Mesendoderm (in vitro differentiated cells): ENCODE measurements at places on chromosomes 7 and 10.

DNA sequence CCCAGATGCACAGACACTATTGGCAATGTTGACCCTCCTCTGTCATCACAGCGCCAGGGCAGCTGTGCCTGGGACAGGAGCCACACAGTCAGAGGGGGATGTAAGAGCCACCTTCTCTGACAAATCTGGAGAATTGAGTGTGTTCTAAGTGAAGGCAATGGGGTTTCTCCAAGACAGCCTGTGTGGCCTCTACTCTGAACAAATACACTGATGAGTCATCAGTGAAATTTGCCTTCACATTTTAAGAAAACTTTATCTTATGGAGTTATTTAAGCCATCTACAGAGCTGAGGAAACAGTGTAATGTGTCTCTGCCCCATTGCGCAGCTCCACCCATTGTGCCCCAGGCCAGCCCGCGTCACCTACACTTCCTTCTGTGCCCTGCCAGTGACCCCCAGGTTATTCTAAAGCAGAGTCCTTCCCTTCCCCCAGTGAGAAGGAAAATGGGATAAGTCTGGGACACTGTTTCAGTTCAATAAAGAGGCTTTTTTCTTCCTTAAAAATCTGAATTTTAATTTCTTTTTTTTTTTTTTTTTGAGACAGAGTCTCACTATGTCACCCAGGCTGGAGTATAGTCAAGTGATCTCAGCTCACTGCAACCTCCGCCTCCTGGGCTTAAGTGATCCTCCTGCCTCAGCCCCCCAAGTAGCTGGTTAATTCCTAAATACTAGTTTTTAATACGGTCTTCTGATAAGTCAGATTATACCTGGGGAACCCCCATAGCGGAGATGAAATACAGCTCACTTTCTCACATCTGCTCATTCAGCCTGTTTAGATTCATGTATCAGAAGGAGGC lies 21.8 kb downstream of the AKR1E2 start:
- DNase-seq, result peak; percentile 14

- no peak for DNase-seq
These were observed 44.9 kb upstream of the CNPY1 start for GRCh38 chr7:155591055-155591775.

GRCh38 chr10:48651293-48651692 lies 33.4 kb upstream of the WDFY4 start:
- DNase-seq, result no peak

DNA sequence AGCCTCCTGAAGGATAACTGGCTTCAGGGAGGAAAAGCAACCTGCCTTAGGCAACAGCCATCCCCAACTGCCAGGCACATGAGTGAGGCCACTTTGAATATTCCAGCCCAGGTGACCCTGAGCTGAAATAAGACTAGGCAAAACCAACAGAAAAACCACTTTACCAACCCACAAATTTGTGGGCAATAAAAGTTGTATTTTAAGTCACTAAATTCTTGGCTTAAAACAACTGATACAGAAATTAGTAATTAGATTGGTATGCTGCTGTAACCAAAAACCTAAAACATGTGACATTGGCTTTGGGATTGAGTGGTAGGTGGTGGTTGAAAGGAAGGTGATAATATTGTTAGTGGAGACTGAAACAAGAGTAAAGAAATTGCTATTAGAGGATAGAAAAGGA lies 39.9 kb downstream of the ABCB4 start:
- DNase-seq, result no peak

GRCh38 chr7:2926120-2926895 lies 82.2 kb upstream of the GNA12 start:
- DNase-seq, result no peak

- DNase-seq, result peak; percentile 53
These were observed 55.7 kb downstream of the GSDME start for GRCh38 chr7:24701261-24702235.

- DNase-seq, result no peak
These were observed 13.8 kb downstream of the TM9SF3 start for GRCh38 chr10:96573036-96573435.

GRCh38 chr10:78044179-78044578 lies 10.5 kb downstream of the RPS24 start:
- DNase-seq, result no peak

DNA sequence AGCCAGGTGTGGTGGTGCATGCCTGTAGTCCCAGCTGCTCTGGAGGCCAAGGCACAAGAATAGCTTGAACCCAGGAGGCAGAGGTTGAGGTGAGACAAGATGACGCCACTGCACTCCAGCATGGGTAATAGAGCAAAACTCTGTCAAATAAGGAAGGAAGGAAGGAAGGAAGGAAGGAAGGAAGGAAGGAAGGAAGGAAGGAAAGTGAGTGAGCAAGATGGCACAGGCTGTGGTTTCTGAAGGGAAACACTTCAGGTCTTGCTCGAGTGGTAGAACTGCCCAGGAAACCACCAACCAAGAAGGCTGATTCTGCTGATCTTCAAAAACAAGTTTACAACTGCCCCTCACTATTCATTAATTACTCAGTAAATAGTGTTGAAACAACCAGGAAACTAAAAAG lies 45.2 kb downstream of the EZH2 start:
- no peak for DNase-seq

GRCh38 chr10:11595395-11595692 lies 16.1 kb downstream of the USP6NL start:
- DNase-seq, result peak; percentile 18

GRCh38 chr7:29854257-29854938 lies 48.1 kb downstream of the WIPF3 start:
- DNase-seq, result peak; percentile 69

DNA sequence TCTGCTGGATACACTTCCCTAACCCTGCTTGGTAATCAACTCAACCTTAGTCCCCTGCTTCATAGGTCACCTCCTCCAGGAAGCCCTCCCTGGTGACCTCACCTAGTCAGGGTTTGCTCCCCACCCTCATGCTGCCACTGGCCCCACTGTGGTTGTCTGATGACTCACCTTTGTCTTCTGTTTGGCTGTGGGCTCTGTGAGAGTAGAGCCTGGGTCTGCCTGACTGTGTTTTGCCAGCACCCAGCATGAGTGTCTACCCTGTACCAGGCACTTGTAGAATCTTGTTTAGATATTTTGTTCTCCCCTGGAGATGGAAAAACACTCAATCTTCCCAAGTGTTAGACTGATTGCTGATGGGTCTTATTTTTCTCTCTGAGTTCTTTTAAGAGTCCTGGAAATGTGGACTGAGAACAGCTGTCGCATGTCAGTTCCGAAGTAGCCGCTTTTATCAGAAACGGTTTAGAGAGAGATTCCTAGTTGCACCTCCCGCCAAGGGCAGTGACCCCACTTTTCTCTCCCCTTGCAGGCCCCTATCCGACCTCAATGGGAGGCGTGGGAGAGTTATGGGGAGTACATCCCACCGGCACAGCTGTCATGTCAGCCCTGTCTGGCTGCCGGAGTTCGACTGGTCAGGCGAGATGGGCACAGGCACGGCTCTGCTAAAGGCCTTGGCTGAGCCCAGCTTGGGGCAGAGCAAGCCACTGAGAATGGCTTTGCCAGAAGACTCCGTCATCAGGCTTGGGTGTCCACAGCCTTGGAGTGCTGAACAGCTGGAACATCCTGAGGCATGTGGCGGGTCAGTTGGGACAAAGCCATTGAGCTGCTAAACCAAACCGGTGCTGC lies 134.3 kb downstream of the GRK5 start:
- DNase-seq, result peak; percentile 38

DNA sequence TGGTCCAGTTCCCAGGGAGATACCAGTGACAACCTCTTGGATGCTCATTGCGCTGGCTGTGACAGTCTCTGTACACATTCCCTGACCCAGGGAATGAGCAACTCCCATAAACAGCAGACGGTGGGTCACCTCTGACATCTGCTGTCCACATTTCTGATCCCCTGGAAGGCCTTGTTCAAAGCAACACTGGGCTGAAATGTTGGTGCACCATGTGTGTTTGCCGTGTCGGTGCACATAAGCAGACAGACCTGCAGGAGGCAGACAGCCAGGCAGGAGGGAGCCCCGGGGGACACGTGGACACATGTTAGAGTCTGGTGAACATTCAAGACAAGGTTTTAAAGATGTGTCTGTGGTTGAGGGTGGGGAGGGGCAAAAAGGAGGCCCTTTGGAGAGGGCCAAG lies 254.9 kb downstream of the PLXNA4 start:
- DNase-seq, result peak; percentile 11

GRCh38 chr7:28512668-28513440 lies 100.5 kb downstream of the CREB5 start:
- DNase-seq, result no peak

GRCh38 chr10:88315755-88316154 lies 267.4 kb downstream of the RNLS start:
- DNase-seq, result no peak

DNA sequence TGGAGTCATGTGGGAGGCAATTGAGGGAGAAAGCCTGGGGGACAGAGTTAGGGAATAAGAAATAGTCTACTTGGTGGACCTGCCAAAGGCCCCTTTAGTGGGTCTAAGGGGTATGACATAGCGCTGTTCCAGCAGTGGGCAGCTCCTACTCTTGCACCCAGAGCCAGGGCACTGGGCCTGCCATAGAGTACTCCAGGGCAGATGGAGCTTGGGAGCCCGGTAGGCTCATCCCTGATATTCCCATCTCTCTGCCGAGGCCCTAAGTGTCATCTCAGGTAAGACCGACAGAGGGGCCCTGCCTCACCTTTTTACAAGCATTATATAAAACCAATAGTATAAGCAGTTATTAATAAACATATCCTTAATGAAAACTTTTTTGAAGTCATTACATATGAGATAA lies 9.6 kb downstream of the SAMD9L start:
- no peak for DNase-seq

- DNase-seq, result no peak
These were observed 500.1 kb downstream of the ETV1 start for GRCh38 chr7:13489386-13489785.

DNA sequence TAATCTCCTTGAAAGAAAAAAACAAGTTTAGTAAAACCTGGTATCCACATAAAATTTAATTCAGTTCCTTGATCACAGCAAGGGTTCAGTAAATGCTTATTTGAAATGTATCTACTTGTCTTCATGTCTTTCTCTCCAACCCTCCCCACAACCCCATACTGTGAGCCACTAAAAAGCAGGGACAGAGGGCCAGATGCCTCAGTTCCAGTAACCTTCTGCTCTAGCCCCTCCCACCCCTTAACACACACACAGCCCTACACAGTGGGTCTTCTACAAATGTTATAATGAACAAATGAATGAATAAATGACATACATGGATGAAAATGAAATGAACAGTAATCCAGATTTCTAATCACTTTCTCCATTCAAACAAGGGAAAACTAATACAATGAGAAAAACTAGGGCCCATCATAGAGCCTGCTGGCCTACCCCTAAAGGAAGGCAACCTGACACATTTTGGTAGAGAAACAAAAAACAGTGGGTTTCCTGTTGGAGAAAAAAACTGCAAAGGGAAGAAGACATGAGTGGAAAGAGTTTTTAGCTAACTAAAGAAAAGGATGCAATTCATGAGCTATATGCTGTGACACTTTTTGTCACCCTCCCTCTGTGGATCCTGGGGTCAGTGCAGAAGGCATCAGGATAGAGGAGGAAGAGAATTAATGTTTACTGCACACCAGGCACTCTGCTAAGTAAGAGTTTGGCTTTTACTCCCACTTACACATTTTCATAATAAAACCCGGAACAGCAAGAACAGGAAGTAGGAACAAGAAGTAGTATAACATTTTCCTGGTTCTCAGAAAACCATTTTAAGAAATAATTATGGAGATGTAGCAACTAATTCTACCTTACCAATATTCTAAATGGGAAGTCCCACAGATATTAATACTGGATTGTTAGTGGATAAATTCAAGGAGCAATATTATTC lies 38.1 kb downstream of the ELMO1 start:
- DNase-seq, result no peak

DNA sequence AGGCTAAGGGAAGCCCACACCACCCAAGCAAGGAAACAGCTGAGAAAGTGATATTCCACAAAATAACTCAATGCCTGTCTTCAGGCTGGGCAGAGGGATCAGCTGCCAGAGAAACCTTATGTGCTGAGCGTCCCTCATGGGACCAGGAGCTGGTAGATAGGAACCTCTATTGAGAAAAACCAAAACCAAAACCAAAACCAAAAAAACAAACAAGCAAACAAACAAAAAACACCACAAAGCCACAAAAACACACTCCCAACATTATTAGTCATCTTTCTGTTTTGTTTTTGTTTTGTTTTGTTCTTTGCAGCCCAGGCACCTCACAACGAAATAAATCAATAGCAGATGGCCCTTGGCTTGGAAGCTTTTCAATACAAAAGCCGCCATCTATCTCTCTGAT lies 760.8 kb upstream of the CELF2 start:
- DNase-seq, result no peak

DNA sequence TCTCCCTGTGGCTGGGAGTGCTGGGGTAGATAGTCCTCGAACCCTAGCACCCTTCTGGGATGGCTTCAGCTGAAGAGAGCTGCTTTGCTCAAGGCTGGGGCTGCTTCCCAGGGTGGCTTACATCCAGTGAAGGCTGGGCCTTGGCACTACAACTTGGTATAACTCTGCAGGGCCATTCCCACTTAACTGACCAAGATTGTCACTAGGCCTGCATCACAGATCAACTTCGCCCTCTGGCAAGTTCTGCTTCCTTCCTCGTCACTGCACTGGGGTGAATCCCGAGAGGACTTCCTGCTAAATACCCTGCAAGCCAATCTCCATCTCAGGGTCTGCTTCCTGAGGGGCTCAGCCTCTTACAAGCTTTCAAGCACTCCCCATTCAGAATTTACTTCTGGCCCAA lies 195.2 kb downstream of the DOCK4 start:
- DNase-seq, result peak; percentile 68

- DNase-seq, result no peak
These were observed 1211.2 kb upstream of the SORCS1 start for GRCh38 chr10:108375691-108376090.

DNA sequence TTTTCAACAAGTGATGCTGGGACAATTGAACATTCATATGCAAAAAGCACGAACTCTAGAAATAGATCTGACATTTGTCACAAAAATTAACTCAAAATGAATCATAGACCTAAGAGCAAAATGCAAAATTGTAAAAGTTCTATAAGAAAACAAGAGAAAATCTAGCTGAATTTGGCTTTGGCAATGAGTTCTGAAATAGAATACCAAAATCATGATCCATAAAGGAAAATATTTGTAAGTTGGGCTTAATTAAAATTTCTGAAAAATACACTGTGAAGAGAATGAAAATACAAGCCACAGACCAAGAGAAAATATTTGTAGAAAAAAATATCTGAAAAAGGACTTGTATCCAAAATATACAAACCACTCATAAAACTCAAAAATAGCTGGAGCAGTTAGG lies 698.8 kb upstream of the CELF2 start:
- DNase-seq, result no peak
